Renal pelvis (tissue), 12 donors: ENCODE measurements at places on chromosomes 3 and 15. TPM values are rescaled to one million over a fixed set of nuclear protein-coding genes. Genes with fewer than 3 reads are reported as not detected.

DNA sequence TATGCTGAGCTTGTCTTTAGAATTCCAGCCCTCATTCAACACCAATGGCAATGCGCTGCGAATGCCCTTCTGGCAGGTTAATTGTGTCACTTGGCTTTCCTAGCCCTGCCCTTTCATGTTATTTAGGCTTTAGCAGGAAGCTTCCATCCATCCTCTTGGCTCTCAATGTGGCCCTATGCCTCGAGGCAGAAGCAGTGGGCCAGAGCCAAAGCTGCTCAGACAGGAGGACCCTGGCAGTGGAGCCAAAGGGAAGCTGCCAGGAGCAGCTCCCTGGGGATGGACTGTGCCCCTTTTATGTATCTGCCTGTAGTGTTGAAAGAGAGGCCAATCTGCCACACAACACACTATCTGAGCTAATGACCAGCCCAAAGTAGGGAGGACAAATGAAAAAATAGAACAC, 376.4 kb downstream of the CTNNB1 start:
- no peak for DNase-seq

DNA sequence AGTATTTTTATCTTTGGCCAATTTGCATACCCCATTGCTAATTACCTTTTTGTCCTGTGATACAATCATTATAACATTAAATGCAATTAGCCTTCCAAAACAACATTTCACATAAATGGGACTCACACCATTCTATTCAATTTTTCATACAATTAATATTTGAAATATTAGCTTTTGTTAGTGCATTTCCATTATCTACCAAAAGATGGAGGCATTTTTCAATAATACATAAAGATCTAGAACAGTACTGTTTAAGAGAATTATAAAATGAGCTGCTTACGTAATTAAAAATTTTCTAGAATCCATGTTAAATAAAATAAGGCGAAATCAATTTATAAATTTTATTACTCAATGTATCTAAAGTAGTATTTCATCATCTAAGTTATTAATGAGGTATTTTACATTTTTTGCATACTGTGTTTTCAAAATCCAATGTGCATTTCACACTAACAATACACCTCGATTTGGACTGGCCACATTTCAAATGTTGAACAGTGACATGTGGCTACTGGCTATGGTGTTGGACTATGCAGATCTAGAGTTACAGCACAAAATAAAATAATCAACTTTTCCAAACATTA, 74.3 kb downstream of the TJP1 start:
- DNase-seq: no peak

DNA sequence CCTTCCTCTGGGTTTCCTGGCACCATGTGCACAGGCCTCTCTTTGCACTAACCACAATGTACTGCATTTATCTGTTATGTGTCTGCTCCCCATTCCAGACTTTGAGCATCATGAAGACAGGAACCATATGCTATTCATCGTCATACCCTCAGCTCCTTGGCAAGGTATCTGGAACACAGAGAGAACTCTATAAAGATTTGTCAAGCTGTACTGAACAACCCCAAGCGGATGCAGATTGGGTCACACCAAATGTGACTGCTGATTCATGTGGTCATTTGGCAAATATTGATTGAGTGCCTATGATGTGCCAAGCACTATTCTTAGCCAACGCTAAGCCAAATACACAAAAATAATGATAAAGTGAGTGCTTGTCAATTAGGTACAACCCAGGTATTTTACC, 7.5 kb upstream of the MEGF11 start:
- no peak for DNase-seq

DNA sequence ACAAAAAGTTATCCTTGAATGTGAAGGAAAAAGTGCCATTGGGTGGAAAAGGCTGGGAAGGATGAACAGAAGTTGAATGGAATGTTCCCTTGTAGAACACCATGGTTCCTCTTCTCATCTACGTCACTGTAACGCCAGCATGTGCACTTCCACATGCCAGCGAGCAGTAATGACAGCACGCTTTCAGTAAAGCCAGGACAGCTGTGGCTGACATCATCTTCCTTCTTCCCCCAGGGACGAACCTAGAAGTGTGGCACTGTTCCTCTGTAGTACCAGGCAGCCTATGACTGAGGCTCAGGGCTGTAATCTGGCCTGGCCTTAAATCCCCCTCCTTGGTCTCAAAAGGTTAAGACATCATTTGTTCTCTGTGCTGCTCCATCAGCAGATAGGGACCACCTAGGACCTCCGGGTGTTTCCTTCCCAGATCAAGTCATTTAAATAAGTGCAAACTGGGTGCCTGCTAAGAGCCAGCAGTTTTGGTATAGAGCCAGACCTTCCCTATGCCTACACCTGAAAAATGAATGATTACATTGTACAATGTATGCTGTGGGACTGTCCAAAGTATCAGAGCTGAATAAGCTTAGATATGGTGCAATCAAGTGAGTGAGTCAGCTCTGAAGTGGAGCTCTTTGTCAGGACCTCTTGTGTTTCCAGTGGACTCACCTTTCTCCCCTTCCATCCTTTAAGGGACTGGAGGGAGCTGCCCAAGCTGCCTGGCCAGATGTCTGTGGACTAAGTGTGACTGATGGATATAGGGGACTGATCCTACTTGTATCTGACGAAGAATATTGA, 5.6 kb upstream of the SRPRB start:
- DNase-seq: no peak

DNA sequence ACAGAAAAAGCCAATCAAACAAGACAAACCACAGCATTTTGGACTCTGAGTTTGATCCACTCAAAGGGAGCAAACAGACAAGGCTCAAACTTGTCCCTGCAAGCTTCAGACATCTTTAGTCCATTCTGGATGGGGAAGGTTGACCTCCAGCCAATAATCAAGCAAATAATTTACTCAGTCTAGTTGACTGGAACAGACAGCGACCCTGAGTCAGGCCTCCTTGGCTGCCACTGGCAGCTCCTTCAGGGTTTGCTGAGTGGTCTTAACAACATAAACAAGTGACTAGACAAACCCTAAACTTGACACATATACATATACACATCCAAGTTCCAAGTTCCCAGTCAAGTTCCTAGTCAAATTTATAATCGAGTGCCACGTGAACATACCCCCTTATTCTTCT, 313.9 kb downstream of the POLQ start:
- DNase-seq: no peak

- no peak for DNase-seq
Observed at GRCh38 chr3:186772701-186773417, 10.5 kb upstream of the EIF4A2 start.

DNA sequence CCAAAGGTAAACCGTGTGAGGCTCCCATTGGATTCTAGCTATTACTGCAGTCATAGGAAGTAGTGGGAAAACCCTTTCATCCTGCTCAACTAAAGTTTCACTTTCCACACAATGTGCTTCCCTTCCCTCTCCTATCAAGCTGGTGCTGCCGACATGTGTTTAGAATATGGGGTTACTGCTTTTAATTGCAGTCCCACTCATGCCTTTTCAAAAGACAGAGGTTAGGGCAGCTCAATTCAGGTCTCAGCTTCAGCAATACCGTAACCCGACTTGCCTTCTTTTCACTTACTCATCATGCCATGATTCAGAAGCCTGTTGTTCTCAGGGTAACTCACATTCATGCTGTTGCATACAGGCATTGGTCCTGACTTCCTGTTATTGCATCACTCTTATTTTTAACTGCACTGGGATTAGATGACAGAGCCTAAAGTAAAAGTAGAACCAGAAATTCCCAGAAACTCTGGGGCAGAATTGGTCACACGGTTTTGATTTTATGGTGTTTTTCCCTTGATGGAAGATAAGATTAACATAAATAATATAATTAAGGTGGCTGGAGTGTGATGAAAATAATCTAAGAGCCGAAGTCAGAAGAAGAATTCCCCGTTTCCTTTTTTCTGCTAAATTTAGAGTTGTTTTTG, 45.7 kb downstream of the C2CD4B start:
- peak; percentile 12 for DNase-seq

- DNase-seq: no peak
Observed at GRCh38 chr3:106673926-106674569, 703.2 kb upstream of the CCDC54 start.

DNA sequence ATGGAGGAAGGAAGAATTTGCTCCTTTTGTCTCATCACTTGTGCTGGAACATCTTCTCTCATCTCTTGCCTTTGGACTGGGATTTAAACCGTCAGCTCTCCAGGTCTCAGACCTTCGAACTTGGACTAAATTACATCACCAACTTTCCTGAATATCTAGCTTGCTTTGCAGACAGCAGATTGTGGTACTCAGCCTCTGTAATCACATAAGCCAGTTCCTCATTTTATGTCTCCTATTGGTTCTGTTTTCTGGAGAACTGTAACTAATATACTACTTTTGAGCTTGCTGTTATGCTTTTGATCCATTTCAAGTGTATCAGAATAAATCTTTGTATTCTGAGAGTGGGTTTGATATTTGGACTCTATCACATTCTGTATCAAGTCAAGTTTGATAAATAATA, 164.3 kb upstream of the VEPH1 start:
- DNase-seq: no peak

GRCh38 chr3:172595664-172596393, 72.6 kb upstream of the TNFSF10 start:
- no peak for DNase-seq

GRCh38 chr15:84057714-84058331, 177.8 kb upstream of the GOLGA6L4 start:
- DNase-seq: no peak

GRCh38 chr15:61099020-61099810, 129.9 kb downstream of the RORA start:
- no peak for DNase-seq

GRCh38 chr3:96900566-96900965, 86.2 kb downstream of the EPHA6 start:
- DNase-seq: no peak

- no peak for DNase-seq
Observed at GRCh38 chr3:45411081-45411480, 22.7 kb downstream of the LARS2 start.

- DNase-seq: peak; percentile 57
Observed at GRCh38 chr3:184284696-184285095, 8.9 kb downstream of the ECE2 start.

GRCh38 chr3:68142441-68142840, 488.0 kb upstream of the SUCLG2 start:
- DNase-seq: no peak

- DNase-seq: no peak
Observed at GRCh38 chr3:74415731-74416130, 198.7 kb downstream of the CNTN3 start.

GRCh38 chr3:82636177-82636576, 874.7 kb upstream of the GBE1 start:
- DNase-seq: no peak

- no peak for DNase-seq
Observed at GRCh38 chr3:38235466-38235865, 30.1 kb upstream of the SLC22A13 start.

- DNase-seq: no peak
Observed at GRCh38 chr3:71673486-71673885, 51.7 kb downstream of the EIF4E3 start.

DNA sequence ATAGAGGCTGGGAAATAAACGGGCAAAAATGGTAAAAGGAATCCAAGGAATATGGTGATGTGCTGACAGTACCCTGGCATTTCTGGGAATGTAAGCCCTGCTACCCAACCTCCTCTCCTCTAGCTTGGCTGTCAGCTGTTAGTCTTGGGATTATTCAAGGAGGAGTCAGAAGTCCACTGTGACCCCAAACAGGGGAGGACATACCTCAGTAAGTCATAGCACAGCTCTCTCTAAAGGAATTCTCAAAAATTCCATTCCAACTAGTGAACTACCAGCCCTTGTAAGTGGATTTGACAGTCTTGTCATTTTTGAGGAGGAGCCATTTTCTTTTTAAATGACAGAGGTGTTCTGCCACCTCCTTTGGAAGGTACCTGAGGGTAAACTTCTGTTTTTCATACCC, 207.5 kb downstream of the PDCD6IP start:
- no peak for DNase-seq

DNA sequence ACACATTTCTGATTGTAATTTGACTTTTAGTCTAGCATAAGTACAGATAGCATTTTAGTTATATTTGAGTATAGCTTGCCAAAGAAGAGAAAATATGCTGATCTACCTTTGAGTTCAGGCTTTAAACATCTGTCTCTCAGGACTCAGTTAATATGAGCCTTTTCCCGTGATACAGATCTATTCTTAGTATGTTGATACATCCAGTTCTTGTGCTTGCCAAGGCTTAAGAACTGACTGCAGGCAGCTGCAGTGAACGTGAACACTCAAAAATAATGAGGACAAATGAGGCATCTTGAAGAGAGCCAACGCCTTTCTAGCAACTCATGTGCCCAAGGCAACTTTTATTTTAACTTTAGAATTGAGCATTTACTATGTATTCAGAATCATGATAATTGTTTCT, 325.5 kb downstream of the SI start:
- DNase-seq: no peak

DNA sequence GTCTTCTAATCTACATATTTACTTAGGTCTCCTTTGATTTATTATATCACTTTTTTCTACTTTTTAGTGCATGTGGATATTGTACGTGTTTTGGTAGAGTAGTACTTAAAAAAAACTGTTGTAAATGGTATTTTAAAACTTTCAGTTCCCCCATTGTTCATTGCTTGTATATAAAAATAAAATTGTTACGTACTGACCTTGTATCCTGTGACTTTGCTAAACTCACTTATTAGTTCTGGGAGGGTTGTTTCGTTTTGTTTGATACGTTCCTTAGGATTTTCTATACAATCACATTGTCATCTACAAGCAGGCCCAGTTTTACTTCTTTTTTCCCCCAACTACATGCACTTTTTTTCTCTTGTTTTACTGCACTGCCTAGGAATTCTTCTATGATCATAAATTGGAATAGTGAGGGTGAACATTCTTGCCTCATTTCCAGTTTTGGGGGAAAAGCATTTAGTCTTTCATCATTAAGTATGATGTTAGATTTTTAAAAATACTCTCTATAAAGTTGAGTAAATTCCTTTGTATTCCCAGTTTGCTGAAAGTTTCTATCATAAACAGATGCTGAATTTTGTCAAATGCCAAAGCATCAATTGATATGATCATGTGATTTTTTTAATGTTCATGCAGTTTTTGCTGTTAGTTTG, 33.5 kb upstream of the ACKR4 start:
- DNase-seq: no peak

Gene ENTPD3
- polyA plus RNA-seq: 1.8 TPM

Gene SEMA3F
- 87.7 TPM for polyA plus RNA-seq

Gene CALML4
- 36.8 TPM for polyA plus RNA-seq

Gene RAB6B
- 17.0 TPM for polyA plus RNA-seq

Gene PARP15
- polyA plus RNA-seq: 0.36 TPM

Gene MRPL3
- polyA plus RNA-seq: 109 TPM

Gene TAMM41
- 20.3 TPM for polyA plus RNA-seq

Gene SAXO2
- polyA plus RNA-seq: 7.7 TPM

Gene ADCY5
- polyA plus RNA-seq: 12.6 TPM

Gene PLSCR4
- polyA plus RNA-seq: 14.6 TPM

Gene BCL2A1
- 0.25 TPM for polyA plus RNA-seq

Gene LAMB2
- 499 TPM for polyA plus RNA-seq

Gene PLXND1
- polyA plus RNA-seq: 137 TPM

Gene CAV3
- polyA plus RNA-seq: 0.32 TPM

Gene CFAP91
- polyA plus RNA-seq: 21.0 TPM

Gene FBXO40
- polyA plus RNA-seq: 0.03 TPM
